H54 (cell line): ENCODE measurements at places on chromosomes 5 and 9.

DNA sequence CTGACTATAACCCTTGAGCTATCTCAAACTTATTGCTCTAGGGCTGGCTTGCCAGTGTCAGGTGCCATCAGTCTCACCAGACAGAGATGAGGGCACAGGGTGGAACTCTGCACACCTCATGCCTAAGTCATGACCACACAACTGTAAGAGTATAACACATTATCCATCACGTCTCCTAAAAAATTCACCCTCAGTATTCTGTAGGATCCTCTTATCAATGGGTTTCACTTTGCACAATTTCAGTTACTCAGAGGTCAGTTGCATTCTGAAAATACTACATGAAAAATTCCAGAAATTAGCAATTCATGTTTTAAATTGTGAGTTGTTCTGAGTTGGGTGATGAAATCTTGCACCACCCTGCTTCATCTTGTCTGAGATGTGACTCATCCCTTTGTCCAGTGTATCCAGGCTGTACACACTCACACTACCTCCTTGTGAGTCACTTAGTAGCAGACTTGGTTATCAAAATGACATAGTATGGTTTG is 690.9 kb upstream of the CDH18 start:
- peak; percentile 26 for DNase-seq

- DNase-seq: peak; percentile 93
Measured at GRCh38 chr9:133737774-133738639, at the start of gene SARDH. TSS of gene SARDH (minus strand) at chr9:133738352. CDS start at chr9:133734173, 4,179 bp downstream.

- DNase-seq: peak; percentile 28
Measured at GRCh38 chr5:163571744-163572143, 66.3 kb downstream of the MAT2B start.

DNA sequence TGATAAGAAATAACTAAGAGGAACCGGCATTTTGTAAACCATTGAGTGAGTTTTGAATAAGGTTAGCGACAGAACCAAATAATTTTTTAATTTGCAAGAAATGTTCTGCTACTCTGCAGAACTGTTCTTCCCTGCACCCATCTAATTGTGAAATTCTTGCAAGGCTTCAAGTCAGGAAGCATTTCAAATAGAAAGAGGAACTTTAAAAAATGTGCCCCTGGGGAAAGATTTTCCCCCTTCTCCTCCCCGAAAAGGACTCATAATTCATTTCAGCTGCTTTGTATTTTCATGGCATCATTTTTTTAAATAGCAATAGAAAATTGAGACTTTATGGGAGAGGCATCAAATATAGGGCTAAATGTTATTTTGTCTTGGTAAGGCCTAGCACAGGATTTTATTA is 180.9 kb upstream of the ANKRD55 start:
- DNase-seq: no peak

GRCh38 chr9:77215874-77216273 is 38.5 kb downstream of the VPS13A start:
- DNase-seq: no peak

GRCh38 chr5:149172261-149172660 is 31.0 kb downstream of the ABLIM3 start:
- DNase-seq: peak; percentile 49

GRCh38 chr5:87741881-87742280 is 329.2 kb upstream of the CCNH start:
- DNase-seq: no peak

DNA sequence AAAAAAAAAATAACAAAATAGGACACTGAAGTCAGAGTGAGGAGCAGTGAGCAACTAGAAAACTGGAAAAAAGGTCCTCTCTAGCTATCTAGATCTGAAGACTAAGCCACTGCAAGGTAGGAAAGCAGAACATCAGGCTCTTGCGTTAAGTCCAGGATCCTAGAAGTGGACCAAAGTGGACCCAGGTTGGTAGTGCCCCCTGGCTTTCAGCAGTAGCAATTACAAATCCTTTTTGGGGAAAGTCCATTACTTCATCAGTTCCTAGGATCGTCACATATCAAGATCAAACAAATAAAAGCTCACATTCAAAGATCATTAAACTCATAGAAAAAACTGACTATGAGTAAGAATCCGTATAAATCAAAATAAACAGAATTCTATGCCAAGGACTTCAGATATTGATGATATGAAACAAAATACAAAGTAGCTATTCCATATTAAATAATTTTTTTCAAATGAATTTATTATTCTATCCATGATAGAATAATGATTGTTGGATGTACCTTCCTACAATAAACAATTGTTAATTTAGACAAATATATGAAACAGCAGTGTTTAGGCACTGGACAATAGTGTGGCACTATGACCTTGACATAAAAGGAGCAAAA is 6.5 kb upstream of the RICTOR start:
- no peak for DNase-seq

GRCh38 chr5:110716247-110717245 is 9.9 kb downstream of the TMEM232 start:
- DNase-seq: no peak
